Effector memory CD4-positive, alpha-beta T cell (primary cell): ENCODE measurements at places on chromosomes 16 and 17.

DNA sequence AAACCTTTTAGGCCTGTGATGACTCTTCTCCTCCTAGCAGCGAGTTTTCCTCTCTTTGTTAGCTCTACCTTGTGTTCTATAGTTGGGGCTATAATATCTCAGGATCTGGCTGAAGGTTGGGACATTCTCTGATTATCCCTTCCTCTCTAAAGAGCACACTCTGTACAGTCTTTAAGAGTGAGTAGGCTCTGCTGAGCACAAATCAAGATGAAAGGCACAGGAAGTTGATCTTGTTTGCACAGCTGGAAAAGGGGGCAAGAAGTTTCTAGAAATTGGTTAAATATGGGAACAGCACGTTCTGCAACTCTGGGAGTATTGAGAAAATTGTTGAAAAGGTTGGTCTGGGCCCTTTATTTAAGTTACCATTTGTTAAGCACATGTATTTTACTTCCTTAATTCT is 240.9 kb downstream of the CDH11 start:
- H3K4me1 ChIP-seq, result no peaks in the 10 kb centered on the region
- no peak overlapping the region for H3K4me3 ChIP-seq
- H3K27me3 ChIP-seq, result no peaks in the 10 kb centered on the region

DNA sequence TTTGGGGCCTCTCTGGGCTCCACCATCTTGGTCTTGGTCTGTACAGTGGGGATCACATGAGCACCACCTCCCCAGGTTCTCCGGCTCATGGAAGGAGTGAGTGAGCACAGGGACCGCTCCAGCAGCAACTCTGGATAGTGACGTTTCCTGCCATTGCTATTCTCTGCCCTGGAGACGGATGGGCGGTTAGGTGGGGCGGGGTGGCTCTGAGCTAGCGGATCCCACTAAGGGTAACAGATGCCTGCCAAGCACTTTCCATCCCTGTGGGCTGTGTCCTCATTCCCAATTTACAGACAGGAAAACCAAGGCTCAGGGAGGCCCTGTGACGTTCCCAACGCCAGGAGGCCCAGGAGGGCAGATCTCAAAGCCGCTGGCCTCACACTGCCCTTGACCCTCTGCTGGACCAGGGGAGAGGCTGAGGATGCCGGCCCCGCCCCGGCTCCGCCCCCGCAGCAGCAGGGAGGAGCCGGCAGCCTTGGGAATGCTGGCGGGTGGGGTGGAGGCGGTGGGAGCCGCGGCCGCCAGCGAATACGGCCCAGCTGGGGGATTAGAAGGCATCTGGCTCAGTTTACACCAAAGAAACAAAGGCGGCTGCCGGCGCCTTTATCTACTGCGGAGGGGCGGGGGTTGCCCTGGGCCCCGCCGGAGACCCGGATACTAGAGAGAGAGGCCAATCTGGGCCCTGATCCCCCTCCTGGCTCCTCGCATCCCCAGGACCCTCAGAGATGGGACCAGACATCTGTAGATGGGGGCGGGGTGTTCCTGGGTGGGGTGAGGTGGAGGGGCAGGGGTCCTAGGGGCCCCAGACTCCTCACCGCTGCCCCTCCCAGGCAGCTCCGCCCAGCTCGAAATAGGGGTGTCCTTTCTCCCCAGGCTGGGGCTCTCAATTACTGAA is 122.3 kb upstream of the CIBAR2 start:
- H3K36me3 ChIP-seq, result no peaks in the 10 kb centered on the region
- H3K4me1 ChIP-seq, result peaks cover 7% of the 10 kb centered on the region
- H3K27me3 ChIP-seq, result peaks cover 14% of the 10 kb centered on the region
- no peak overlapping the region for H3K27ac ChIP-seq

DNA sequence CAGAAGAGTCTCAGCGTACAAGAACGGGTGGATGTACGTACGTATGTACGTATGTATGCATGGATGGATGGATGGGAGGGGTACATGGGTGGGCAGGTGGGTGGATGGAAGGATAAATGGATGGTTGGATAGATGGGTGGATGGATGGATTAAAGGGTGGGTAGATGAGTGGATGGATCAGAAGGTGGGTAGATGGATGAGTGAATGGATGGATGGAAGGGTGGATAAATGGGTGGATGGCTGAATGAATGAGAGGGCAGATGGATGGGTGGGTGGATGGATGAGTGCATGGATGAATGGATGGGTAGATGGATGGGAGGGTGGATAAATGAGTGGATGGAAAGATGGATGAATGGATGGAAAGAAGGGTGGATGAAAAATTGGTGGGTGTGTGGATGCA is 45.6 kb downstream of the ENGASE start:
- no peak overlapping the region for H3K27ac ChIP-seq
- no peak overlapping the region for H3K4me3 ChIP-seq
- H3K36me3 ChIP-seq, result no peaks in the 10 kb centered on the region
- H3K4me1 ChIP-seq, result no peaks in the 10 kb centered on the region
- no peak for DNase-seq
- H3K27me3 ChIP-seq, result no peaks in the 10 kb centered on the region

GRCh38 chr16:55944377-55944802 is 69.2 kb upstream of the CES5A start:
- H3K36me3 ChIP-seq, result no peaks in the 10 kb centered on the region
- peaks cover 8% of the 10 kb centered on the region for H3K27me3 ChIP-seq
- DNase-seq, result peak; percentile 10
- no peak overlapping the region for H3K27ac ChIP-seq

- H3K36me3 ChIP-seq, result peaks cover 37% of the 10 kb centered on the region
- H3K27ac ChIP-seq, result no peak within 1 kb of the TSS
- peak within 1 kb of the TSS; percentile 69 for H3K4me3 ChIP-seq
- H3K4me1 ChIP-seq, result peaks cover 8% of the 10 kb centered on the region
- DNase-seq, result no peak
These were observed at the start of gene HSPB9 for GRCh38 chr17:42122371-42123303. HSPB9 (plus strand) TSS chr17:42122804; CDS start chr17:42122851, 47 bp downstream.

- no peaks in the 10 kb centered on the region for H3K36me3 ChIP-seq
- no peaks in the 10 kb centered on the region for H3K27me3 ChIP-seq
- H3K4me3 ChIP-seq, result no peak overlapping the region
- no peak overlapping the region for H3K27ac ChIP-seq
- DNase-seq, result no peak
These were observed 24.4 kb upstream of the GPT2 start for GRCh38 chr16:46859719-46860152.

GRCh38 chr17:13638855-13639458 is 37.2 kb upstream of the HS3ST3A1 start:
- no peaks in the 10 kb centered on the region for H3K4me1 ChIP-seq
- H3K4me3 ChIP-seq, result no peak overlapping the region
- DNase-seq, result no peak
- no peaks in the 10 kb centered on the region for H3K36me3 ChIP-seq
- H3K27ac ChIP-seq, result no peak overlapping the region
